Putamen (tissue), 1 donor: ENCODE measurements at places on chromosomes 3 and 15.

GRCh38 chr3:123755501-123755900 lies 128.6 kb downstream of the MYLK start:
- no peak for DNase-seq

DNA sequence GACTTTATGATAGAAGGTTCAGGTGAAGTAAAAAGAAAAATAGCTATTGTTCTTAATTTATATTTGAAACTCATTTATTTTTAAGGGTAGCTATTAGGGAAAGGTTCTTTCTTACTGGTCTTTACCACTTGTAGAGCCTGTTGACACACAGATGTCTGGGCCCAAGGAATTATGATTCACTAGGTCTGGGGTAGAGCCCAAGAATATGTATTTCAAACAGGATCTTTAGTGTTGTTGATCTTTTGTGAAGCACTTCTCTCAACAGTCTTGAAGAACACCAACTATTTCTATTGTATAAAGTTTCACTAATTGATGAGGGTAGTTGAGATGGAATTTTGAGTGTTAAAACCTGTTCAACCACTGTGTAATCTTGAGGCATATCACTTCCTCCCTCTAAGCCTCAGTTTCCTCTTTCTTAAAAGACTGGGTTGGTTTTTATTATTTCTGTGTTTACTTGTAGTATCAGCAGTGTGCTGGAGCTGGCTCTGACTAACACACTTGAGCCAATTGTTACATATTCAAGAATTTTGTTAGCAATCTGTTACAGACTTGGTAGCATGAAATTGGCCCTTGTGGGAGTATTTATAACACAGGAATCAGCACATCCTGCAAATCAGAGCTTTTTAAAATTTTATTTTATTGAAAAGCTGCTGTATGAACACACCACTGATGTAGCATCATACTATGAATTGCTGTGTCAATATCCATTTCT lies 155.9 kb downstream of the RBMS3 start:
- DNase-seq: no peak

- DNase-seq: no peak
Measured at GRCh38 chr3:155392138-155392537, 98.7 kb upstream of the STRIT1 start.

DNA sequence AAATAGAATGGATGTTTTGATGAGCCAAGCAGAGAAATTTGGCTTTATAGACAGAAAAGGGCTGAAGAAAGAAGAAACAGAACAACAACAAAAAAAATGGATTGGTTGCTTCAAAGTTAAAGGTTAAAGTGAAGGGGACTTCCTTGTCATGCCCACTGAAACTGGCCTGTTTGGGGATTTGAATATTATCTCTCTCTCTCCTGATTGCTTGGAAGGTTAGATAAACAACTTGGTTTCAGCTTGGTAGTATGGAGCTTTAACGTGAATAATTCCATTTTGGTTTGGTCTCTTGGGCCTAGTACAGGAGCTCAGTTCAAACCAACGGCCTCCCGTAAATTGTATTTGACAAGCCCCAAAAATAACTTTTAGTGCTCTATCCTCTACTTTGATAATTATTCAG lies 70.8 kb upstream of the MBNL1 start:
- DNase-seq: no peak

- DNase-seq: no peak
Measured at GRCh38 chr3:192090586-192090985, 629.6 kb downstream of the PYDC2 start.

DNA sequence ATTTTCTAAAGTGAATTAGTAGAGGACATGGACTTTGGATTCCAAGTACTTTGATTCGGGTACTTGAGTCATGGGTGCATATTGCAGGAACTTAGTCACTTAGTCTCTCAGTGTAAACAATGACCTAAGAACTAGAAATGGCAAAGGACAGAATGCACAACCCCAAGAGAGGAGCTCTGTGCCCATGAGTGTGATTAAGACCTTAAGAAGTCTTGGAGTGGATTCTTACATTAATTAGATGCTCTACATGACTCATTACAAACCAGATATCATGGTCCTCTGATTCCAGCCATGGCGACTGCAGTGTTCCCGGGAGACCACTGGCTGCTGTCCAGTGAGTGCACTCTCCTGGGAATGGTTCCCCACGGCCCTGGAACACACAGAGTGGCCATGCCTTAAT lies 251.5 kb downstream of the GABRG3 start:
- no peak for DNase-seq

DNA sequence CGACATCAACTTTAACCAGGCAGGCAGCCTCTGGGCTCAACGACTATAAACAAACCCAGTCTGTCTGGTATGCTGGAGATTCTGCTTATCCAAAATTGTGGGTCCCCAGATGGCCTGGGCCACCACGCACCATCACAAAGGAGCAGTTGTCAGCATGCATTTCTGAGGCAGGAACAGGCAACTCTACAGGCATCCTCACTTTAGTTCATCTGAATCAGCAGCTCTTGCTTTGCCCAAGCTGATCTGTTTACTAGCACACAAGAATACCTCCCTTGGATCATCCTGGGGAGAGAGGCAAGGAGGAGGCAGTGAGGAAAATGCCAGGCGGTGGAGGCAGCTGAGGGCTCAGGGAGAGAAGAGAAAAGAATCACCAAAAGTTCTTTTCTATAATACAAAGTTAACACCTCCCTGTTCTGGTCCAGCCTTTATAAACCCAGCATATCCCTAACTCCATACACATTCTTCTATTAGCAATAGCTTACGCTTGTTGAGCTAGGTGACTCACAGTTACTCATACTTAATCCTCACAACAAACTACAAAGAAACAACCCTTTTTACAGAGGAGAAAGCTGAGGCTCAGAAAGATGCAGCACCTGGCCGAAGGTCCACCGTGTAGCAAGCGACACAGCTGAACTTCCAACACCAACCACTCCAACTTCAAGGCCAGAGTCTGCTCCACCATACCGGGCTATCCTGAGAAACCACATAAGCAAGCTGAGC lies 33.6 kb downstream of the ZDHHC3 start:
- DNase-seq: no peak

DNA sequence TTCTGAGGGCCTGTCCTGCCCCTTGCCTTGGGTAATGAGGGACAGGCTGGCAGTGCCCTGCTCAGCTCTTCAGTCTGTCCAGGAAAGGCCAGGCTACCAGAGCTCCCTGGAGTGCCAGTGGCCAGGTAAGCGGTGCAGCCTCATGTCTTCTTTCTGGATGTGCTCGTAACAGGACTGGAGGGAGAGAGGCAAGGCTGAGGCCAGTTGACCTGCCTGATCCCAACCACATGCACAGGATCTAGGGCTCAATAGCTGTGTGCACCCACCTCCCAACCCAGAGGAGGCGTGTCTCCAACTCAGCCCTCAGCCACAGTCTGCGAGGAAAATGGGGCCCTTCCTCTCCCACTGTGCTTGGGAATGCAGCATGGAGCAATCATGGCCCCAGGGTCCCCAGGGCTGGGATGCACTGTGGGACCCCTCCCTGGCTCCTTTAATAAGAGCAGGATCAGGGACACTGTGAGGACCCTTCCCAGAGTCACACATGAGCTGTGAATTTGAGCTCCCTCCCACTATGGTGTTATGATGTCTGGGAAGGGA lies 22.5 kb downstream of the ALS2CL start:
- DNase-seq: no peak

DNA sequence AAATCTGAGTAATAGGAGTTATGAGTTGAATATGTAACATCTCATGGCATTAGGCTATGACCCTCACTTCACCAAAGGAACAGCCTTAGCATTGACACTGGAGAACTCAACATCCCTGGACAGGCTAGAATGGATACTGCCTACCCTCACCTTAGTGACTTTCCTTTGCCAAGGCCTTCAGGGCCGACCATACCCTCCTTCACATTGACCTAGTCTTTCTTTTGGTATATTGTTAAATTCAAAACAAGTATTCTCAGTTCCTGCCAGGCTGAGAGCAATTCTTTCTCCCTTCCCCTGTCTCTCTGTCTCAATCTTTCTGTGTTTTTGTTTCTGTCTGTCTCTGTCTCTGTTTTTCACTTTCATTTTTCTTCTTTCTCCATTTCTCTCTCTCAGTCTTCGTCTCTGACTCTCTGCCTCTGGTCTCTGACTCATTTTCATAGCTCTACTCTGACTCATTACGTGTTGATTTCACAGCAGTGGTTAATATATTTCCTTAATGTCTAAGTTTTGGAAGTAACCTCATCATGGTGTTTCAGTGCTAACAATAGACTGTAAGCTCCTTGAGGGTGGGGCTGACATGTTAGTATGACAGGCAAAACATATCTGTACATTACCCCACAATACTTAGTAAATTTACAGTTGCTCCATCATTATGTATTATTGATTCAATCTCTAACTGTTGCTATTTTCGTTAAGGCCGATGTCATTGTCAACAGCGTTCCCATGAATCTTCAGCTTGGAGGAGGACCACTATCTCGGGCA lies 32.5 kb downstream of the PARP15 start:
- no peak for DNase-seq

- no peak for DNase-seq
Measured at GRCh38 chr3:53545310-53545995, 51.0 kb downstream of the CACNA1D start.

GRCh38 chr15:91849749-91850161 lies 3.8 kb upstream of the SLCO3A1 start:
- peak; percentile 64 for DNase-seq

DNA sequence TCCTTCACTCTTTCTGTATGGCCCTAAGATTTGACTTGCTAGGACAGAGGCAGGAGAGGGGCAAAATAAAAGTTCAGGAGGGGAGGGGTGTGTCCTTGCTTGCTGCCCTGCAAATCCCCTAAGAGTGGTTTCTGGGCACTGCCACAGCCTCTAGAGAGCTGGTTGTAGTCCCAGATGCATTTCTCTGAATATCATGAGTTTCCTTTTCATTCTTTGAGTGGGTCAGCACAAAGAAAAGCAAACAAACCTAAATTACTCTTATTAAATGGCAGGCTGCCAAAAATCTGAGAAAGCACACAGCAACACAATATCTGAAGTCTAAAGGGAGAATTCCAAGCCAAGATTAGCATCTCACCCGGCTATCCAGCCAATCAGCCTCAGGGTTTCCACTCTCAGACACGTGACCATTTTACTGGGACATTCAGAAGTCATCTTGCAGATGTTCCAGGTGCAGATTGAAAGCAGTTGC lies 919.3 kb downstream of the TUSC7 start:
- peak; percentile 34 for DNase-seq

DNA sequence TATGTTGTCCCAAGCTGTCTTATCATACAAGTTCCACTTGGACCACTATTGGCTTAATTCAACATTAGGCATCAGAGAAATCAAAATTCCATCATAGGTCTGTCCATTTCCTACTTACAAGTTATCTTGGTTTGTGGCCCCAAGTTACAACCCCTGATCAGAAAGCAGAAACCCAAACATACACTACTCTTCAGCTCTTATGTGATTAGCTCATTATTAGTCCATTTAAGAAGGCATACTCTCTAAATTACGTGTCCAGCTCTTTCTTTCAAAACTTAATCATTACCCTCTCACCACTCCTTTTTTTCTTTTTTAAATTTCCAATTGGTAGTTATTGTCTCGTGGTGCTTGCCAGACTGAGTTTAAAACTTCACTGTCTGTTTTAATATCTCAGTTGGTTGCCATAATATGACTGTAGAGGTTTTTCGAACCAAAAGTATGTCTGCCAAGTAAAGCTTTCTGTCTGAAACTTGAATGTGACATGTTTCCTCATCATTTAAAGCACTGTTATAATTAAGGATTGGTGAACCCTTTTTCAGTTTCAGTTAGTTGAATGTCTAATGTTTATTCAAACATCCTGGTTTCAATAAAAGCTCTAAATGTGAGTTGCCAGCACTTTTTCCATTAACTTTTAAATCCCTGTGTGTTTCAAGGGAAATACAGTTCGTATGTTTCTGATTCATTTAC lies 150.3 kb downstream of the SAMMSON start:
- no peak for DNase-seq

GRCh38 chr3:9762871-9763270 lies 6.9 kb downstream of the CAMK1 start:
- DNase-seq: no peak
